ENCODE measurements at places on chromosomes 11 and 22.

- no peak for DNase-seq
These were observed 32.8 kb upstream of the YPEL1 start for GRCh38 chr22:21768435-21768834.

GRCh38 chr22:43892183-43892894 lies 526 bp upstream of the PNPLA5 start:
- no peak for DNase-seq

- no peak for DNase-seq
These were observed 21.1 kb downstream of the SERPINH1 start for GRCh38 chr11:75582895-75583717.

- DNase-seq = no peak
These were observed 19.3 kb upstream of the NUCB2 start for GRCh38 chr11:17257196-17257595.

GRCh38 chr11:63998558-63999348 lies 12.5 kb downstream of the OTUB1 start:
- no peak for DNase-seq
